CD4-positive, alpha-beta memory T cell (primary cell): ENCODE measurements at places on chromosomes 1 and 21.

DNA sequence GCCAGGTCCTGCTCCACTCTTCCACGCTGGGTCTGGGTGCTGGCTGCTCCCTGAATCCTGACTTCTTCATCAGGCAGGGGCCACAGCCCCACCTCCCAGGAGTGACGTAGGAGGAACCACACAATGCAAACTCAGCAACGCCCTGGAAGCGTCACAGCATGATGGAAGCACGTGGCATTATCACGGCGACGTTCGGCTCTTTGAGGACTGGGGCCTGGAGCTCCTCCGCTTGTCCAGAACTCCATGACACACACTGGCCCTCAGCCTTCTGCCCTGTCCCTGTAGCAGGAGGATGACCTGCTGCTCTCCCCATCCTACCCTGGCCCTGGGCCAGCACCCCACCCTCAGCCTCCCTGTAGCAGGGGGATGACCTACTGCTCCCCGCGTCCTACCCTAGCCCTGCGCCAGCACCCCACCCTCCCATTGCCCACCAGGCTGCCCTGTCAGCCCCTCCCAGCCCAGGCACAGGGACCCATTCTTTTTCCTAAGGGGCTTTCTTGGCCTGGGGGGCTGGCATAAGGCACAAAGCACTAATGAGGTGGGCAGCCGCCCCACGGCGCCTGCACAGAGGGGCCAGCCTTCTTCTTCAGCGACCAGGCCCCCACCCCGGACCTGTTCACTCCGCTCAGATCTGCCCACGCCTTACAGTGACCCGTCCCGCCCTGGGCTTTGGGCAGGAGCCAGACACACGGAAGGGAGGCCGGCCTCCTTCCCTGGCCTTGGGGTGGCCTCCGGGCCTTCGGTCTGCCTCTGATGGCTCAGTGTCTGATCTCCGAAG lies 65.7 kb downstream of the DHRS3 start:
- H3K27me3 ChIP-seq = no peaks in the 10 kb centered on the region
- no peak for DNase-seq
- H3K27ac ChIP-seq = no peak overlapping the region

DNA sequence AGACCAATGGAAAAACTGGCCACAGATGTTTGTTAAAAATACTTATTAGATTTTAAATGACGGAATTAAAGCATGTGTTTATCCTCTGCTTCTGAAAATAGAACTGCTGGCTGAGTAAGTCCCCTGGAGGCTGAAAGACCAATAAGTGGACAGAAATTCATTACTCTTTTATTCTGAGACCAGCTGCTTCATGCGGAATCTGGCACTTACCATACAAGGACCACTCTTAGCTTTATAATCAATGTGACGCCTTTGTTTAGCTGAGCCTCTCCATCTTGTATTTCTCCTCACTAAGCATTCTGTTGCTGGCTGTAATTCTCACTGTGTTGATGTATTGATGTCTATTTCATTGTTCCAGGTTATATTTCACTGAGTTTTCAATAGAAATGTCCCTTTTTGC lies 6.3 kb upstream of the EXO1 start:
- no peak overlapping the region for H3K27ac ChIP-seq
- H3K36me3 ChIP-seq = no peaks in the 10 kb centered on the region
- no peak for DNase-seq
- no peaks in the 10 kb centered on the region for H3K4me1 ChIP-seq

DNA sequence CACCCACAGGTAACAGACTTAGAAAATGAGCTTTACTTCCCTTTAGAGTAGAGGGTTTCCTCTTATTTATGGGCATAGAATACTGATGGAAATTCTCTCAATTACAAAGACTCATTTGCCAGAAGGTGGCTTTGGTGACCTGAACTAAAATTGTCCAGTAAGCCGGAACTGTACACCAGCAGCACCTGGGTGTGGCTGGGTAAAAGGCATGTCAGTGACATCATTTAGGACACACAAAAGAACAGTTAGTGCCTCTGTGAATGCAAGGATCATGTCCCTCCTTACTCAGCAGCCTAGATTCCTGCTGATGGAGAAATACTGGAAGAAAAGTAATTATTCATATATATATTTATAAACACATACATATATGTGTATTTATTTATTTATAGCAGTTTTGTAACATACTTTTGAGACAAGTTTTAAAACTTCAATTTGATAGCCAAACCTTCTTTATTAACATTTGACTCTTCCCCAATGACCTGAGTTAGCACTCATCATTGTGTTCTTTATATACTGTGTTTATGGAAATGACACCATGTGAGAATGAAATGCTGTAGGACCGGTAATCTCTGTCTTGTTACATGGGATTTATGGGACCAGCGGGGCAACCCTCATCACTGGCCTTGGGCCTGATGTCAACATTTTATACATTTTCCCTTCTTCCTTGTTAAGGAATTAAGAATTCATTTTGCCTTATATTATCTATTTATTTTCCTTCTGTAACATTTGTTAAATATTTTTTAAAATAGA lies 274.4 kb downstream of the BRINP2 start:
- no peaks in the 10 kb centered on the region for H3K36me3 ChIP-seq
- no peak overlapping the region for H3K4me3 ChIP-seq
- no peaks in the 10 kb centered on the region for H3K4me1 ChIP-seq
- no peaks in the 10 kb centered on the region for H3K27me3 ChIP-seq
- no peak overlapping the region for H3K27ac ChIP-seq
- DNase-seq = no peak

DNA sequence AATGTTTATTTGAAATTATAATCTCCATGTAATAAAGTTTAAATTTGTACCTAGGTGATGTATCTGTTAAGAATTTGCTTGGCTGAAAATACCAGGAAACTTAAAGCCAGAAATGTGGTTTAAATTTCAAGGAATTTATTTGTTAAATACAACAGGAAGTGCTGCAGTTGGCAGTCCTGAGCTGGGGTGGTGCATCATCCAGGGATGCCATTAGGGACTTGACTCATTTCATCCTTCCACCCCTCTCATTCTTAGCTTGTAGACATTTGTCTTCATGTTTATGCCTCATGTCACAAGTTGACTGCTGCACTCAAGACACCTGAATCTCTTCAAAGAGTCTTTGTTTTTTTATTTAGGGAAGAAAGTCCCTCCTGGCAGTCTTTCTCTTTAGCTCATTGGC lies 175.9 kb downstream of the LHX8 start:
- no peak for DNase-seq
- no peaks in the 10 kb centered on the region for H3K27me3 ChIP-seq
- H3K4me1 ChIP-seq = no peaks in the 10 kb centered on the region
- H3K4me3 ChIP-seq = no peak overlapping the region
- H3K36me3 ChIP-seq = no peaks in the 10 kb centered on the region
- H3K27ac ChIP-seq = no peak overlapping the region

DNA sequence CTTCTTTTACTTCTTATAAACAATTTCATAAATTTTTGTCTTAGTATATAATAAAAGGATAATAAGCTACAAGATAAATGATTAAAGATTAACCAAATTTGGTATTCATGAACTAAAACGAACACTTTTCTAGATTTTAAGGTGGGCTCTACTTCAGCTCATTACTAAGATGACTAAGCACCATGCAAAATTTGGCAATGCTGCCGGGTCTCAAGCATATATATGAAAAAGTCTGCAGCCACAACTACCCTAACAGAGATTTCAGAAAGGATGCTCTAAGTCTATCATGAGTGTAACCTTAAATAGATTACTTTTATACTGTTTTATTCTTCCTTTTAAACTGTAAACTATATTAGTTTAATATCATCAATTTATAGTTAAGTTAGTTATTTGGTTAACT lies 47.8 kb downstream of the BRWD1 start:
- H3K4me3 ChIP-seq = no peak overlapping the region
- no peaks in the 10 kb centered on the region for H3K4me1 ChIP-seq
- peaks cover 56% of the 10 kb centered on the region for H3K36me3 ChIP-seq

- H3K4me1 ChIP-seq = no peaks in the 10 kb centered on the region
- no peaks in the 10 kb centered on the region for H3K27me3 ChIP-seq
- no peak for DNase-seq
- no peaks in the 10 kb centered on the region for H3K36me3 ChIP-seq
- H3K4me3 ChIP-seq = no peak overlapping the region
Measured at GRCh38 chr1:33930346-33931110, 66.6 kb downstream of the HMGB4 start.

DNA sequence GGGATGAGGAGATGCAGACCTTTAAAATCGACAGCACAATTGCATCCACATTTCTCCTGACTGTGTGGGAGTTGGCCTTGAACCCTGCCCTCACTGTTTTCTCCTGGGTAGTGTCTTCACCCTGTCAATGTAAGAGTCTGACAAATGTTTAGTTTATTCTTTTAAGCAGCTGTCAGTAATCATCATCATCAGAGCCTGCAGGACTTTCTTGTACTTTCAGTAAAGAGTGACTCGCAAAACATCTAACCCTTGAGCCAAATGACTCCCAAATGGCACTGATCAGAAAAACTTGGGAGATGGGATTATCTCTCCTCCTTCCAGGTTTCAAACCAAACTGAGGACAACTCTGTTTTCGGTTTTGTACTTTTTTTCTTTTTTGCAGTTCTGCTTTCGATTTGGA lies 460.2 kb downstream of the KIF26B start:
- H3K4me3 ChIP-seq = no peak overlapping the region
- no peaks in the 10 kb centered on the region for H3K4me1 ChIP-seq
- DNase-seq = no peak
- H3K27ac ChIP-seq = no peak overlapping the region
- H3K27me3 ChIP-seq = no peaks in the 10 kb centered on the region

DNA sequence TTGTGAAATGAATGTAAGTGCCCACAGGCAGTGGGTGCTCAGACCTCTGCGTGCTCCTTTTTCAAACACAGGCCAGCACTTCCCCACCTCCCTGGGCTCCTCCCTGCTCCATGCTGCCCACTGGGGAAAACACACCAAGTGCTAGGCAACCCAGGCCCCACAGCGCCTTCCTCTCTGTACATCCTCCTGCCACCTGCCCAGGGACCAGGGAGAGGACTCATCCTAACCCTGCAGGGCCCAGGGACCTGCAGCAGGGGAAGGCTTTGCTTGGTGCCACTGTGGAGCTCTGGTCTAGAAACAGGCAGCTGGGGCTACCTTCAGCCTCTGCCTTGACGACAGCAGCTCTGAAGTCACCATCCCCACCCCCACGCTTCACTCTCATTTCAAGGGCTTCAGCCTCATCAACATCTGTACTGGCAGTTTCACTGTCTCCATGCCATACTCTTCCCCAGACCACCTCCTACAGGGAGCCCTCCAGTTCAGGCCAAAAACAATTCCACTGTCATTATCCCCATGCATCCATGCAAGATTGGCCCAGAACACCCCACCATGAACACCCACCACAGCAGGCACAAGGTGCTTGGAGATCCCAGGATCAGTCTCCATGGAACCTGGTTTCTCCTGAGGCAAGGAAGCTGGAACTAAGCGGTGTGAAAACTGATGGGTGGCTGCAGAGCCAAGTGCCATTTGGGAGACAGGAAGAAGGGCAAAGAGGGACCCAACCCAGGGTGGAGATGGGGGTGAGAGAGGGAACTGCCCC lies 1.1 kb downstream of the IGSF8 start:
- H3K36me3 ChIP-seq = peaks cover 19% of the 10 kb centered on the region
- H3K27me3 ChIP-seq = no peaks in the 10 kb centered on the region
- H3K4me1 ChIP-seq = peaks cover 59% of the 10 kb centered on the region

DNA sequence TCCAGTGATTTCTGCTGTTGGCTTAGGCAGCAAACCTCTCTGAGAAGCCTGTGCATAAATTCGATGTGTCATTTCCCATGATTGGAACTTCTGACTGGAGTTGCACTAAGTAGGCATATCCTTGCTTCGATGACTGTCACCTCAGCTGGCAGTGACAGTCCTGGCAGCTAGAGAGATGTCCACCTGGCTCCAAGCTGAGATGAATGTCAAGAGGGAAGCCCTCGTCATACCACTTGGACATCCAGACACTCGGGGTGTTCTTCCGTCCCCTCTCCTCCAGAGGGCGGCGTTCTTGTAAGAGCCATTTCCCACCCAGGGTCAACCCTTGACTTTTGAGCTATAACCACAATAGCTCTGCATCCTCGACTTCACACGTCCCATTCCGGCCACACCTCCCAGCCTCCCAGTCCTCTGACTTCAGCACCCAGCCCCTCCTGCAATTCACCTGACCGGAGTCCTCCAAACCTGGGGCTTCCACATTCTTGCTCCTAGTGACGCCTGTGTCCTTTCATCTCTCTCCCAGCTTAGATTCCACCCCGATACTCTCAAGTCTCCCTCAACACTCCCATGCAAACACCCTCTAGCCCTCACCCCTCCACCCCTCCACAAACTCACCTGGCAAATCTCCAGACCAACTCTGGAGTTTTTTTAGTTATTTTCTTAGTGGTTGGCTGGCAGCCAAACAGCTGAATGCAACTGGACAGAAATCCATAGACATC lies 17.3 kb downstream of the CA6 start:
- H3K36me3 ChIP-seq = no peaks in the 10 kb centered on the region
- peaks cover 29% of the 10 kb centered on the region for H3K4me1 ChIP-seq
- DNase-seq = no peak
- H3K27me3 ChIP-seq = no peaks in the 10 kb centered on the region

DNA sequence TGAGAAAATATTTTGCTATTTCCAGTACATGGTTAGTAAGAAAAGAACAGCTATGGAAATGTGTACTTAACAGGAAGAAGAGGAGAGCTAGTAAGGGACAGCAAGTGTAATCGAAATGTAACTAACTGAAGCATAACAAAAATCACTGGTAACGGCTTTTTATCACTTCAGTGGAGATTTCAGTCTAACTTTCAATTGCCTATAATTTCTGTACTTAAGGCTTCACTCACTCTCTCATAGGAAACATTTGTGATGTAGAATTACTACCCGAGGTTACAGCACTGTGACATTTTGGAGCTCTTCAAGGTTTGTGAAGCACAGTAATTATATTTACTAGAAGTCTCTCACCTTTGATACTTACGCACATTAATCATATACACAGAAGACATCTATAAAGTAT lies 1119.1 kb downstream of the AMY1C start:
- no peak for DNase-seq
- H3K36me3 ChIP-seq = no peaks in the 10 kb centered on the region
- H3K4me3 ChIP-seq = no peak overlapping the region
- no peak overlapping the region for H3K27ac ChIP-seq

DNA sequence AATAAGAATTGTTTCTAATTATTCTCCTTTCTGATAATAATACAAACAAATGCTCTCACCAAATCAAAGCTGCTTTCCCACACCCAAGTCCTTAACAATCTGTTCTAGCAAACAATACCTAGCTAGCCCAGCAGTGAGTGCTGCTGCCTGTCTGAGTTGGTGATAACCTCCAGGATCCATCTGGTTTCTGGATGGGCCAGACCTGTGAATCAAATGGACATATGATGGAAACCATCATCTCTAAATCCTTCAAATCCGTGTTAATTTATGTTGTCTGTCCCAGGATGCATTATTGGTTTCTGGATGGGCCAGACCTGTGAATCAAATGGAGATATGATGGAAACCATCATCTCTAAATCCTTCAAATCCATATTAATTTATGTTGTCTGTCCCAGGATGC lies 1230.0 kb downstream of the AMY1C start:
- no peaks in the 10 kb centered on the region for H3K4me1 ChIP-seq
- H3K27ac ChIP-seq = no peak overlapping the region
- H3K4me3 ChIP-seq = no peak overlapping the region
- H3K36me3 ChIP-seq = no peaks in the 10 kb centered on the region
- no peak for DNase-seq
